ENCODE measurements at places on chromosomes 4 and X.
A peak's percentile ranks its signal among the peaks of the same experiment; 100 is the strongest.

DNA sequence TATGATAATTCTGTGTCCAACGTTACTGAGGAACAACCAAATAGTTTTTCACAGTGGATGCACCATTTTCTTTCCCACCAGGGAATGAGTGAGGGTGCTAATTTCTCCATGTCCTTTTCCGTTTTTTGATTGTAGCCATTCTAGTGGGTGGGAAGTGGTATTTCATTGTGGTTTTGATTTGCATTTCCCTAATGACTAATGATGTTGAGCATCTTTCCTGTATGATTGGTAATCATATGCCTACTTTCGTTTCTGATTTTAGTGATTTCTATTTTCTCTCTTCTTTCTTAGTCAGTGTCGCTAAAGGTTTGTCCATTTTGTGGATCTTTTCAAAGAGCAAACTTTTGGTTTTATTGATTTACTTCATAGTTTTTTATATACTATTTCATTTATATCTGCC is 32.1 kb upstream of the TEX13D start:
- DNase-seq, result no peak

- DNase-seq, result peak; percentile 11
Observed at GRCh38 chrX:103520386-103520785, 1.1 kb upstream of the RAB40A start.

DNA sequence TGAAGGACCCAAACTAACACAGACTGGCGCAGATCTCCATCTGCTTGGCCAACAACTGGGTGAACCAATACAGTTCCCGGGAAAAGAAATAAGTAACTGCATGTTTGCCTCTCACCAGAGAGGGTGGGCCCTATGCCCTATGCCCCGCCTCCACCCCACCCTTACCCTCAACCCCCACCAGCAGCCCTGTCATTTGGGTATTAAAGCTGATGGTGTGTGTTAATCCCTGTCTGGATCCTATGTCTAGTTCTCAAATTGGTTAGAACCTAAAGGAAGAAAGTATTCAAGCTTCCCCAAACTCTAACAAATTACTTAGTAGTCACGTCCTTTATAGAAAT is 19.0 kb downstream of the SMPX start:
- no peak for DNase-seq

DNA sequence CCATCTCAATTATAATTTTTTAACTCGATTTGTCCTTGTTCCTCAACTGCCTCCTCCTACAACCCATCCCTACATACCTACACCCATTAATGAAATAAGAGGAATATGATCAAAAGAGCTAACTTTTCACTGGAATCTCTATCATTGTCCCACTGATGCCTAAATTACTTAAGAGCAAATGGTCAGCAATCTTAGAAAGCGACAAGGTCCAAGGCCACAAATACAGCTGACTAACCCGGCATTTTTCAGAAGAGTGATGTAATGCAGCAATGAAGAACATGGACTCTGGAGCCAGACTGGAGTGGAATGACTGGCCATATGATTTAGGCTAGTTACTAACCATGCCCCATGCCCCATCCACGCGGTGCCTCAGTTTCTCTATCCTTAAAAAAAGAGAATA is 56.2 kb downstream of the PPA2 start:
- no peak for DNase-seq

GRCh38 chrX:9995855-9996339 is 28.7 kb downstream of the CLDN34 start:
- DNase-seq, result peak; percentile 80

DNA sequence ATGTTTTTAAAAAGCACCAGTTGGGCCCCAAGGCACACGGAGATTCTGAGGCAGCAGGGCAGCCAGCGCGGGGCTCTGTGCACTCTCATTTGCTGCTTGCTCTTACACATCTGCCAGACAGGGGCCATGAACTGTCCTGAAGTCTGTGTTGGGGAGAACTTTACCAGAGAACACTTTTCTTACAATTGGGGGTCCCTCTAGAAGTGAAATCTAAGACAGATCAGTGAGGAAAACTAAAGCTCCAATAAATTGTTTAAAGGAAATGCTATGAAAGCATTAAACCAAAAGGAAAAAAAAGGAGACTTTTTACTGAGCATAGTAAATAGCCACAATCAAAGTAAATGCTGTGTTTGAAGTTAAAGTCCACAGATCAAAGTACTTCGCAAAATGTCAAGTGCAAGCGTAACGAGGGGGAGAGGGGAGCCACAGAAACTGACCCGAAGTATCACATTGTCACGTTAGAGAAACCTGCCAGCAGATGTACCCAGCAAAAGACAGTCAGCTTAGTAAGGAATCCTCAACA is 37.8 kb downstream of the SORBS2 start:
- DNase-seq, result no peak

GRCh38 chr4:15118292-15118691 is 116.0 kb downstream of the CPEB2 start:
- no peak for DNase-seq

- DNase-seq, result no peak
Observed at GRCh38 chr4:2301225-2301642, 39.3 kb upstream of the MXD4 start.

- no peak for DNase-seq
Observed at GRCh38 chr4:109022961-109023360, 260.1 kb upstream of the ETNPPL start.

GRCh38 chr4:90318193-90318592 is 191.0 kb downstream of the CCSER1 start:
- peak; percentile 13 for DNase-seq

DNA sequence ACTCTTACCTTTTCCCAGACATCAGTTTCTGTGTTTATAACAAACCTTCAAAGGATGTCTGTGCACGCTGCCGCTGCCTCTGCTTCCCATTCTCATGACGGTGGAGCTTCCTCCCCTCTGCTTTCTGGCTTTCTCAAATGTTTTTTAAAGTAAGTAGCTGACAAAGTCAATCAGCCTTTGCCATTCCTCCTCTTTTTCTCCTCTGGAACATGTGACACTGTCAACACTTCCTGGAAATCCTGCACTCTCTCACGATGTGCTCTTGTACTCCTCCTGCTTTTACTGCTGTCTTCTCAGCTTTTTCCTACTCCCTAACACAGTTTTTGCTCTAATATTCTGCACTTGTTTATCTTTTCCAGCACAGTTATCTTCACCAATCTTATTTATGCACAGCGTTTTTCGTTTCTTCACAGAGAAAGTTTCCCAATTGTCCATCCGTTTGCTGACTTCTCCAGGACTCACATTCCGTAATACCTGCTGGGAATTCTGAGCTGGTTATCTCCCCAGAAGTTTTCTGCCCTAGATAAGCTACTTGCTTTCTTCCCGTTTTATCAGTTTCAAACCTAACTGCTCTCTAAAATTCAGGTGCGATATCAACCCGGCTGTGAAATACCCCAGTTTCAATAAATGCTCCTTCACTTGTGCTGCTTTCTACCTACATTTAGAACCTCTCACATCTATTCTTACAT is 465.6 kb upstream of the AGA start:
- no peak for DNase-seq
